NCI-H2029 (cell line): ENCODE measurements at places on chromosomes 4 and X.

GRCh38 chr4:182250446-182250845 lies 7.2 kb downstream of the TENM3 start:
- DNase-seq = no peak

GRCh38 chr4:151860561-151861093 lies 99.8 kb upstream of the GATB start:
- no peak for DNase-seq

DNA sequence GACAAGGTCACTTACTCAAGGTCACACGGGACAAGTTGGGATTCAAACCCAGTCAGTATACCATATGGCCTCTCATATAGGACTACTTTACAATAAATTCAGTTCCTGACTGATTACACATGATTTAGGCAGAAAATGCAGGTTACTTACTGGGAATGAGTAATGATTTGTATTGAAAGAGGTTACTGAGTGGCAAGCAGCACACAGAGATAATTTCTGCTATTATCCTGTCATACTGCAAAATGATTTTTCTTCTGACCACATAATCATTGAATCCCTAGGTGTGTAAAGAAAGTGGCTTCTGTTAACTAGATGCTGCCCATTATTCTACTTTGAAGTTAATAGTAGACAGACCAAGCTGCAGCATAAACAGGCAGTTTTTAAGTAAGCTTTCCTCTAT lies 8.2 kb downstream of the FREM3 start:
- no peak for DNase-seq

DNA sequence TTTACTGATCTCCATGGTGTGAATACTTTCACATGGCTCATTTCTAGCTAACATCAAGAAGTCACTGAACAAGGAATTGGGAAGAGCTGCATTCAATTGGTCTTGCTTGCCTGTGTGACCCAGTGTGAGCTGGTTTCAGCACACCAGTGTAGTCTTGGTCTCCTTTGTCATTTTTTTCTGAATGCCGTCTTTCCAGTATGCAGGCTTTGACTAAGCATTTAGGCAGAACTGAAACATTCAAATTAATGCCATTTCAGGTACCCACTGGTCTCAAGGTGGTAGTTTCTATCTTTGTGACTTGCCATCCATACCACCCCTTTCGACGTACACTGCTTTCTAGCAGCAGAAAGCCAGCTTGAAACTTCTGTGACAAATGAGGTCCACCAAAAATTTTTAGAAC lies 550.5 kb upstream of the BOD1L1 start:
- DNase-seq = no peak

GRCh38 chrX:153549807-153550206 lies 32.4 kb downstream of the ATP2B3 start:
- DNase-seq = no peak

DNA sequence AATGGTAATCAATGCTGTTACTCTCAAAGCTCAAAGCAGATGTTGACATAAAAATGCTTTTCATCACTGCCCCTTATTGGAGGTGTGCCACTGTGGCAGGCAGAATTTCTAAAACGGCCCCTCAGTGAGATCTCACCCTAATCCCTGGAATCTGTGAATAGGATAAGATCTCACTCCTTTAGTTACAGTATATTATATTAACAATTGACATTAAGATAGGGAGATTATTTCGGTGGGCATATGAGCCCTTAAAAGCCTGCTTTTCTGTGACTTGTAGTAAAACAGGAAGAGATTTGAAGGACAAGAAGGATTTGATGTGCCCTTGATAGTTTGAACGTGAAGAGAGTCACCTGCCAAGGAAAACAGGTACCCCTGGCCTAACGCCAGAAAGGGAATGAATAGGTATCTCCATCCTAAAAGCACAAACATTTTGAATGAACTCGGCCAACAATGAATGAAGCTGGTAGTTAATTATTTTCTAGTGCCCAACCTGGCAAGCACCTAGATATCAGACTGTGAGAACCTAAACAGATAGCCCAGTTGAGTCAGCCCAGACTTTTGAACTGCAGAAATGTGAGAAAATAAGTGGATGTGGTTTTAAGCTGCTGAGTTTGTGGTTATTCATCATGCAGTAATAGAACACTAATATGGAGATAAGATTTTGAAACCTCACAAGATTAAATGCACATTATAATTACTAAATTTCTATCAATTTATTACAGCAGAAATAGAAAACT lies 881.6 kb downstream of the PCDH18 start:
- DNase-seq = peak; percentile 80

GRCh38 chr4:136495076-136495475 lies 1037.2 kb downstream of the PCDH18 start:
- no peak for DNase-seq

- DNase-seq = no peak
These were observed 130.3 kb upstream of the ARSJ start for GRCh38 chr4:114109776-114110175.

DNA sequence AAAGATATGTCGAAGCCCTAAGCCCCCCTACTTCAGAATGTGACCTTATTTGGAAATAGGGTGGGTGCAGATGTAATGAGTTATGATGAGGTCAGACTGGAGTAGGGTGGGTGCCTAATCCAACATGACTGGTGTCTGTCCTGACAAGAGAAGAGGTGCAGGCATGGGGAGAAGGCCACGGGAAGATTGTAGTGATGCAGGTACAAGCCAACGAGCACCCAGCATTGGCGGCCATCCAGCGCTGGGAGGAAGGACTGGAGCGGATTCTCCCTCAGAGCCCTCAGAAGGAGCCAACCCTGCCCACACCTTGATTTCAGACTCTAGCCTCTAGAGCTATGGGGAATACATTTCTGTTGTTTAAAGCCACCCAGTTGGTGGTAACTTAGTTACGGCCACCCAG lies 237.2 kb downstream of the EVC2 start:
- no peak for DNase-seq

- DNase-seq = no peak
These were observed 23.4 kb upstream of the PLCXD1 start for GRCh38 chrX:257681-258289.

DNA sequence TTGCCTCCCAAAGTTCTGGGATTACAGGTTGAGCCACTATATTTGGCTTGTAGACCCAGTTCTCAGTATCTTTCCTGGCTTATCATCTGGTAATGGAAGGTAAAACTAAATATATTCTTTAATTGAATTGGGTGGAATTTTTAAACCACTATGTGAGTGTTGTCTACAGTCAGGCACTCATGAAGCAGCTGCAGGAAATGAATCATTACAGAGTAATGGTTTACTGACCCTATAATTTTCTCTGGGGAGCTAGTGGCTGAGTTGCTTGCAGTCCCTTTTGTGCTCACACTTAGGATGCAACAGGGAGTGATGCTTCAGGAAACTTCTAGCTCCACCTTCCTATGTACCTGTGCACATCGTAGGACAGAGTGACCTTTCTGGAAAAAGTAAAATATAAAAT lies 4.1 kb upstream of the UGT2B7 start:
- no peak for DNase-seq

- no peak for DNase-seq
These were observed 18.3 kb upstream of the GPR101 start for GRCh38 chrX:137051978-137052642.

- no peak for DNase-seq
These were observed 7.2 kb upstream of the MAGIX start for GRCh38 chrX:49155243-49155899.

GRCh38 chrX:19647159-19647558 lies 131.9 kb upstream of the MAP3K15 start:
- no peak for DNase-seq

DNA sequence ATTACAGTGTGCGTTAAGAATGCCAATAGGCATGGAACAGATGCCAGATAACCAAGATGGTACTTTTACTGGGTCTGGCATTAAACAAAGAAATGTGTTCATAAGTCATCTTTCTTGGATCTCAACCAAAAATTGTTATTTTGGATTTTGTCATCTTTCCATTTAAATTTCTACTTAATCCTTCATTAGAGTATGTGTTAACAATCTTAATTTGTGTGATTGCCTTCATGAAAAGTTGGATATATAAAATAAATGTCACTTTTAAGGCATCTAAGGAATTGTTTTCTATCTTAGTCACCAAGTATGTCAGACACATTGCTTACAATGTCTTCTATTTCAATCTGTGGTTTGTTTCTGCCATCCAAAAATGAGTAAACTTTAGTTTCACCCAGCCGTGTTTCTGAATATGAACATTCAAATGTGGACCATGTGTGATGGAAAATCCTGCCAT lies 87.5 kb downstream of the PALLD start:
- DNase-seq = no peak

GRCh38 chr4:113449410-113449974 lies 312.0 kb downstream of the CAMK2D start:
- no peak for DNase-seq

GRCh38 chrX:107146670-107147069 lies 28.0 kb upstream of the RBM41 start:
- no peak for DNase-seq

- no peak for DNase-seq
These were observed 993.5 kb upstream of the PRKX start for GRCh38 chrX:4706961-4707360.

DNA sequence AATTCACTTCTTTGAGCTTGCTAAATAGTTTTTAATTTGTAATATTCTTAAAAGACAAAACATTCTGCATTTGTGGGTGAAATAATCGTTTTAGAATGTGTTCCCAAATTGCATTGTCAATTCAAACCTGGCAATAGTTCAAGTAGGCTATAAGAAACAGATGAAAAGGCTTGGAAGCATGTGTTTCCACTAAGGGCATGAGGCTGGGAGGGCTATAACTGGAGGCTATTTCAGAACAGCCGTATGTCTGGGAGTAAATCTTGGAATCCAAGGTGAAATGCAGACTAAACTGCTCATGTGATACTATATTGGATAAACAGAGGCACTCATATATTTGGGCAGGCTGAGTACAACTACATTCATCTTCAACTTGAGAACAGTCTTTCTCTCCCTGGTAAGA lies 117.4 kb upstream of the GRPR start:
- DNase-seq = no peak

DNA sequence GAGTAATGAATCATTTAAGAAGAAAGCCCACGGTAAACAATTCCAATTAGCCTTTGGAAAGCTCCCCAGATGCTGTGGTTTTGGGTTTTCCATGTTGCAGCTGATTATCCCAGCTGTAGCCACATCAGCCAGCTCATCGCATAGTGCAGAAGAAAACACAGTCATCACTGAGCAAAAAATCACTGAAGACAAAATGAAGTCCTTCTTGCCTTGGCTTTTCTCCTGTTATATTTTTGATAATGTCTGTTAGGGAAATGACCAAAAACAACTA lies 193.0 kb upstream of the C1QTNF7 start:
- no peak for DNase-seq

- no peak for DNase-seq
These were observed 5.5 kb upstream of the FAM47E start for GRCh38 chr4:76246025-76246424.

GRCh38 chr4:74123065-74123728 lies 24.2 kb upstream of the CXCL2 start:
- DNase-seq = peak; percentile 75

GRCh38 chr4:104488151-104488550 lies 6.5 kb downstream of the CXXC4 start:
- no peak for DNase-seq

- no peak for DNase-seq
These were observed 309.4 kb upstream of the NOCT start for GRCh38 chr4:138706201-138706600.

DNA sequence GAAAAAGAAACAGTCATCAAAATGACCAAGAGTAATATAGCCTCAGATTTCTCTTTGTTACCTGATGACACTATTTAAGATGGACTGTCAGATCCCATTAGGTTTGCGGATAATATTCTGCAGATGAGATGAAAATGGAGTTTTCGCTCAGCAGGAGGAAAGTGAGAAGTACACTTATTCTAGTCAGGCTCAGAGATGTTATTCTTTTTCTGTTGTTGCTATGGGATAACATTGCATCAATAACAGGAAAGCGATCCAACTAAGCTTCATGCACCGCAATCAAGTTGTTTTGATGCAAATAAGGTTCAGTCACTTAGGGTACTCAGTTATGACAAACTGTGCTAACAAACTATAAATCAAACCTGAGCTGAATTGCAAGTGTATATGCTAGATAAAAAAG lies 415.0 kb downstream of the CCSER1 start:
- peak; percentile 13 for DNase-seq

DNA sequence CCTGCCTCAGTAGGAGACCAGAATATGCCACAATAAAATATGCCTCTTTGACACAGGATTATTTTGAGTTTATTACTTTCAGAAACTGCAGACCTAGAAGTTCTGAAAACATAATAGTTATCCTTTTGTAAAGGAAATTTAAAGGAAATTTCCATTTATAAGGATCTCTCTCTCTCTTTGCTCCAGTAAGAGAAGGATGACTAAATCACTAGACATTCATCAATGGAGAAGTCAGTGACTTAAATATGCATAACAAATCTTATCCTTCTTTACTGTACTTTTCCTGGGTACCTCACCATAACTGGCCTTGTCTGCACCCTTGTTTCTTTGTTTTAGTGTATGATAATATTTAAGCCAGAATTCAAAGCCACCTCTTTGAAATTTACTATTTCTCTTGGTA lies 28.3 kb upstream of the OPHN1 start:
- no peak for DNase-seq

GRCh38 chrX:42771506-42772335 lies 6.2 kb downstream of the PPP1R2C start:
- no peak for DNase-seq

DNA sequence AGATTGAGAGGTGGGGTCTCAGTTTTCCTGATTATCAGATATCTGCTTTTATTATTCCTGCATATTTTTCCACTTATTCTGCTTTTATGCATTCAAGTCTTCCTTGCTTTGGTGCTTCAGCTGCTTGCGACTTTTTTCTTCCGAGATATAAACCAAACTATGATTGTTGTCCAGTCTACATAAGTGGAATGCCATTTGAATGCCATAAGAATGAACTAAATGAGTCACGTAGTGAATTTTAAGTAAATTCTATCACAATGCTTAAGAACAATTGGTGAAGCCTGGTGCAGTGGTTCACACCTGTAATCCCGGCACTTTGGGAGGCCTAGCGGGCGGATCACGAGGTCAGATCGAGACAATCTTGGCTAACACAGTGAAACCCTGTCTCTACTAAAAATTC lies 189.1 kb downstream of the PCDH18 start:
- DNase-seq = no peak

DNA sequence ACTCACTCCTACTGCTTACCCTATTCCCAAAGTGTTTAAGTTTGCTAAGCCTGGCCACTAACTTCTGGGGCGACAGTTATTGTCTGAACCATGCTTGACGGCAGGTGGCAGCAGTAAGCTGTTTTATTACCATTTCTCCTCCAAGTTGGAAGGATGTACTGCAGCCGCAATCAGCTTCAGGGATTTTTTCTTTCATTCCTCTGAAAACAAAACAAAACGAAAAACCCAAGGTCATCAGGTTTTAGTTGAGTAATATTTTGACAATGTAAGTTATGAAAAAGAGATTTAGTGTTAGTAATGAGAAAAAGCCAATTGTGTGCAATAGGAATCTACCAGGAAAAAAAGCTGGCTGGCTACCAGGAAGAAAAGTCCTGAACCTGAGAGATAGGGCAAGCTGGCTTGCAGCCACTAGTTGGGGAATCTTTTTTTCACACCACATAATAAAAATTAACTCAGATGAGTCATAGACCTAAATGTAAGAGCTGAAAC lies 13.2 kb upstream of the RAB9B start:
- DNase-seq = peak; percentile 0

GRCh38 chr4:5888222-5889001 lies 4.5 kb downstream of the CRMP1 start:
- peak; percentile 75 for DNase-seq

GRCh38 chr4:15479913-15480185 lies 10.2 kb downstream of the CC2D2A start:
- DNase-seq = no peak

- no peak for DNase-seq
These were observed 150.3 kb downstream of the RELL1 start for GRCh38 chr4:37535872-37536271.
